DMS153 (cell line): ENCODE measurements at places on chromosomes 7 and 10.
A peak's percentile ranks its signal among the peaks of the same experiment; 100 is the strongest.

- no peak for DNase-seq
These were observed 13.0 kb downstream of the MCMBP start for GRCh38 chr10:119859420-119860258.

GRCh38 chr10:133260895-133261725, 15.6 kb downstream of the ADAM8 start:
- DNase-seq = no peak

GRCh38 chr10:1309617-1310270, 253.6 kb downstream of the WDR37 start:
- DNase-seq = no peak

GRCh38 chr7:107692501-107692900, 31.9 kb downstream of the SLC26A4 start:
- DNase-seq = no peak

GRCh38 chr7:105336009-105336408, 52.7 kb downstream of the SRPK2 start:
- DNase-seq = no peak

- DNase-seq = no peak
These were observed 56.3 kb downstream of the PLXNA4 start for GRCh38 chr7:132519936-132520335.

DNA sequence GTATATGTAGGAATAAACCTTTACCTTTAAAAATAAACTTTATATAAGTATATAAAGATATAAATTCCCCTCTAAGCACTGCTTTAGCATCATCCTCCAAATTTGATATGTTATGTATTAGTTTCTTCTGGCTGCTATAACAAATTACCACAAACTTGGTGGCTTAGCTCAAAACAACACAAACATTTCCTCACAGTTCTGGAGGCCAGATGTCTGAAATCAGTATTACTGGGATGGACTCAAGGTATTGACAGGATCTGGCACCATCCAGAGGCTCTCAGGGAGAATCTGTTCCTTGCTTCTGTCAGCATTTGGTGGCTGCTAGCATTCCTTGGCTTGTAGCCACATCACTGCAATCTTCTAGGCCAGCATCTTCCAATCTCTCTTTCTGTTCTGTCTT, 6.7 kb upstream of the SCRN1 start:
- no peak for DNase-seq

GRCh38 chr10:118957443-118957825, 72.1 kb upstream of the NANOS1 start:
- DNase-seq = no peak

GRCh38 chr10:66882271-66882670, 43.6 kb upstream of the LRRTM3 start:
- no peak for DNase-seq

- no peak for DNase-seq
These were observed 238.6 kb upstream of the SHH start for GRCh38 chr7:156050636-156051569.

- peak; percentile 55 for DNase-seq
These were observed 61.5 kb downstream of the CHN2 start for GRCh38 chr7:29255906-29256692.

- DNase-seq = no peak
These were observed 398.5 kb downstream of the REEP3 start for GRCh38 chr10:63919575-63920279.

GRCh38 chr10:36345175-36345533, 703.1 kb upstream of the FZD8 start:
- no peak for DNase-seq

- DNase-seq = no peak
These were observed 66.5 kb downstream of the RAB11FIP2 start for GRCh38 chr10:117980216-117980615.

DNA sequence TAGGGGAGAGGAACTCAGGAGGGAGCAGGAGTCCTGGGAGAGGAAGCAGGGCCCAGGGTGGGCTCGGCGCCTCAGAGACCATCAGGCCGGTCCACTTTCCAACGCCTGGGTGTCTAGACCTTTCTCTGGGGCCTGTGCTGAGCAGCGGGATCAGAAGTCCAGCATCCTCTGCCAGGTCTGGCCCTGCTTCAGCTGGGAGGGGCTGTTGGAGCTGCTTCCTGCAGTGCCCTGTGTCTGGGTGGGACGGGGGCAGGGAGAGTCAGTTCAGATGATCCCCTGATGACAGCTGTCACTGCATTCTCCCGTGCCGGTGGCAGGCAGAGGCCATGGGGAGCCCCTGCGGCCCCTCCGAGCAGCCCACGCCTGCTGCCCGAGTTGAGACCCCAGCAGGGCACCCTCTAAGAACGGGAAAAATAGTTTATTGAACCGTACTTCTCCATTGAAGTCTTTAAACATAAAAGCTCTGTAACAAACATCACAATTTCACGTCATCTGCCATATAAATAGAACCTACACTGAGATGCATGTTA, 23.3 kb downstream of the AP5Z1 start:
- DNase-seq = no peak
